Hippocampal formation (tissue), 2 donors: ENCODE measurements at places on chromosomes 16 and 17.

- no peak for DNase-seq
Observed at GRCh38 chr16:67421030-67421429, 4.8 kb upstream of the ZDHHC1 start.

DNA sequence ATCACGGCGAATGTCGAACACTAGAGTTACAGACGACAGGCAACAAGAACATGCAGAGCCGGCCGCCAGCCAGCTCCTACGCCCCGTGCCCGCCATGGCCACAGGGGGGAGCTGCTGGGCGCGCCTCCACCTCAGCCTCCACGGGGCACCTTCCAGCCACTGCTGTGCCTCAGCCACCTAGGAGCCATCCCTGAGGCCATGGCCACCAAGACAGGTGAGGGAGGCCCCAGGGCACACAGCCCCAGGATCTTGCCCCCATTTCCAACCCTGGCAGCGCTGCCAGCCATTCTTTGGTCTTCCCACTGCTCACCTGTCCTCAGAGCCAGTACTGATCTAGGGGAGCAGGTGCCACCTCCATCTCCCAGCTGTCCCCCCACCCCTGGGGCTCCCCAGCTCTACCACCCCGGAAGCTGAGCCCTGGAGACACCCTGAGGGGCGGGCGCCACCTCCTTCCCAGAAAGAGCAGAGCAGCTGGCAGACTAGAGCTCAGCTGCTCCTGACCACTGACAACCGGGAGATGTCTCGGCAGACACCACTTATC, 11.8 kb downstream of the GNPTG start:
- DNase-seq, result no peak

DNA sequence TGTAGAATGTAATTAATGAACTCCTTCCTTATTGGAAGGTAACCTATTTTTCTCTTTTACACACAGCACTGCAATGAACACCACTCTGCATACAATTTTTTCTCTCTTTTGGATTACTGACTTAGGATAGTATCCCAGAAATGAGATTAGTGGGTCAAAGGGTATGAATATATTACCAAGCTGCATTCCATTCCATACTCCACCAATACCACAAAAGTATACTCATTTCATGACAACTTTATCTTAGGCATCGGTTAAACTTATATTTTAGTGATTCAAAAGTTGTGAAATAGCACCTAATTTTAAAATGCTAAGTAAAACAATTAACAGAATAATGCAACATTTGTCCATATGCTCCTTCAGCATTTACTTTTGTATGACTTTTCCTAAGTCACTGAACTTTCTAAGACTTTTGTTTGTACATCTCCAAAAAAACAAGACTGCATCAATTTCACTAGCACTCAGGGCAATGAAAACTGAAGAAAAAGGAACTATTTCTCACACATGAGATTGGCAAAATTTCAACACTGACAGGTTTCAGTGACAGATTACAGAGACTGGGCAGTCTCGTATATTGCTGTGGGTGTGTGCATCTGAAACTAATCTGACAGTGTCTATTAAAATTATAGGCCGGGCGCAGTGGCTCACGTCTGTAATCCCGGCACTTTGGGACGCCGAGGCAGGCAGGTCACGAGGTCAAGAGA, 32.1 kb downstream of the HELZ start:
- DNase-seq, result no peak

- DNase-seq, result no peak
Observed at GRCh38 chr17:77006971-77007649, 133.7 kb upstream of the SEC14L1 start.

- no peak for DNase-seq
Observed at GRCh38 chr16:66598111-66598510, 6.4 kb upstream of the CMTM3 start.

GRCh38 chr17:17122781-17123483, 80.7 kb downstream of the MPRIP start:
- no peak for DNase-seq

DNA sequence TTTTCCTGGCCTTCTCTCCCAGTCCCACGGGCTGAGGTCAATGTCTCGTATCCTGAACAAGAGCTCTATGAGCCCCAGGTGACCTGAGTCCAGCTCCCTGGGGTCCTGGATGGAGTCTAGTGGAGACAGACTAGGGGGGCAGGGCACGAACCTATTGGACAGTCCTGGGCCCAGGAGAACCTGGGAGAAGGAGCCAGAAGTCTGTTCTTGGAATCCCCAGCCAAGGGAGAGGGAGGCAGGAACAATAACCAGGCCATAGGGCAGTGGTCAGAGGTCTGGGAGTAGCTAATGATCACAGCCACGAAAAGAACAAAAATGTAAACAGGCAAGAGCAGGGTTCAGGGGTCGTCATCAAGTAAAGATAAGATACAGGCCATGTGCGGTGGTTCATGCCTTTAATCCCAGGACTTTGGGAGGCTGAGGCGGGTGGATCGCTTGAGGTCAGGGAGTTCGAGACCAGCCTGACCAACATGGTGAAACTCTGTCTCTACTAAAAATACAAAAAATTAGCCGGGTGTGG, 60.8 kb downstream of the COPRS start:
- no peak for DNase-seq

GRCh38 chr17:13601776-13602551, at the start of gene HS3ST3A1:
TSS of gene HS3ST3A1 (minus strand) at chr17:13601929. CDS start at chr17:13601129, 800 bp downstream.
- DNase-seq, result no peak
